Regular cardiac myocyte (primary cell): ENCODE measurements at places on chromosomes 2 and 18. TPM values are rescaled to one million over a fixed set of nuclear protein-coding genes. Genes with fewer than 3 reads are reported as not detected.

The MAP3K19 gene
- total RNA-seq, result not detected in 2 replicates

The POTEC gene
- total RNA-seq, result under 0.01 TPM in 2 replicates

The SLC14A1 gene
- 29.5 and 32.1 TPM in 2 replicates for total RNA-seq

The KCNS3 gene
- total RNA-seq, result 1.4 and 3.6 TPM in 2 replicates

The TUBA4B gene
- not detected in 2 replicates for total RNA-seq

The DNAH7 gene
- total RNA-seq, result 0.19 and 0.56 TPM in 2 replicates

The CARF gene
- total RNA-seq, result 2.5 and 5.9 TPM in 2 replicates

The ACOXL gene
- under 0.01 TPM in 1 of 2 replicates, not detected in the other for total RNA-seq

The IL18RAP gene
- not detected in 2 replicates for total RNA-seq

The MAL gene
- 0.85 and 0.96 TPM in 2 replicates for total RNA-seq

The HOXD10 gene
- total RNA-seq, result under 0.01 and 0.19 TPM in 2 replicates

The SERPINB13 gene
- total RNA-seq, result not detected in 2 replicates

The GALNT5 gene
- 87.6 and 183 TPM in 2 replicates for total RNA-seq

The GATA6 gene
- 16.5 and 35.0 TPM in 2 replicates for total RNA-seq

The BCL11A gene
- total RNA-seq, result 0.19 and 0.28 TPM in 2 replicates

The KATNAL2 gene
- 0.96 and 2.5 TPM in 2 replicates for total RNA-seq

The REEP1 gene
- under 0.01 and 0.28 TPM in 2 replicates for total RNA-seq

The ADAM23 gene
- 3.9 and 4.4 TPM in 2 replicates for total RNA-seq

The NT5DC4 gene
- not detected in 2 replicates for total RNA-seq

The FAM228A gene
- total RNA-seq, result 0.38 and 0.85 TPM in 2 replicates

The DOK1 gene
- total RNA-seq, result 74.6 and 108 TPM in 2 replicates

The LRRTM4 gene
- not detected in 2 replicates for total RNA-seq

The LHCGR gene
- not detected in 2 replicates for total RNA-seq
